ENCODE measurements at places on chromosomes 11 and 22.

DNA sequence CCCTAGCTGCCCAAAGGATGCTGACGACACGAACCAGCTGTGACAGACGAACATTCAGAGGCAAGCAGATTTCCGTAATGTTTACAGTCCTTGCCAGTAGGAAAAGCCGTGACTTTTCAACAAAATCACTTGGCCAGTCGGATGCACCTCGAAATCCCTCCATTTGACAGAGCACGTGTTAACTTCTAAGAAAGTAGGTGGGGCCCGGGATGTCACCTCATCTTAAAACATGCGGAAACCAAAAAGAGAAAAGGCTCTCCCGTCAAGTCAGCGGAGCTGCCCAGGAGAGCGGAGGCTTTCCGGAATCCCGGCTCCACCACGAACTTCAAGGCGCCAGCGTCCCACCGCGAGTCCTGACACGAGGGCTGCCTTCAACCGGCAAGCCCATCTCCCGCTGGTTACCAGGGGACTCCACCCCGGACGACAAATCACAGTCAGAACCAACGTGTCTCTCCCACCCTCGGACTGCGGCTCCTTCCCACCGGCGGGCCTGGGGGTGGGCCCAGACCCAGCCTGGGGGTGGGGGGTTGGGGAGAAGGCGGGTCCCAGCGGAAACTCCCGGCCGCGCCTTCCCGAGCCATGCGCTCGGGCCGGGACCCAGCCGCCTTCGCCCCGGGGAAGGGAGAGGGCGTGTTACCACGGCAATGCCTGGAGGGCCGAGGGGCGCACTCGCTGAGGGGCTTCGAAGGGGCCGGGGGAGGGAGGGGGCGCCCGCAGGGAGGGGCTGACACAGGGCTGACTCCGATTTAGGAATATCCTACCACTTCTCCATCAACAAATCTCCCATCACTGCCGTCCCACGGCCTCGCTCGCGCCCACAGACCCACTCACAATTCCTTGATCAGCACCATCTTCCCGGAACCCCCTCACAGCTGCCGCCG lies 475 bp downstream of the PITPNB start:
- DNase-seq: peak; percentile 45

DNA sequence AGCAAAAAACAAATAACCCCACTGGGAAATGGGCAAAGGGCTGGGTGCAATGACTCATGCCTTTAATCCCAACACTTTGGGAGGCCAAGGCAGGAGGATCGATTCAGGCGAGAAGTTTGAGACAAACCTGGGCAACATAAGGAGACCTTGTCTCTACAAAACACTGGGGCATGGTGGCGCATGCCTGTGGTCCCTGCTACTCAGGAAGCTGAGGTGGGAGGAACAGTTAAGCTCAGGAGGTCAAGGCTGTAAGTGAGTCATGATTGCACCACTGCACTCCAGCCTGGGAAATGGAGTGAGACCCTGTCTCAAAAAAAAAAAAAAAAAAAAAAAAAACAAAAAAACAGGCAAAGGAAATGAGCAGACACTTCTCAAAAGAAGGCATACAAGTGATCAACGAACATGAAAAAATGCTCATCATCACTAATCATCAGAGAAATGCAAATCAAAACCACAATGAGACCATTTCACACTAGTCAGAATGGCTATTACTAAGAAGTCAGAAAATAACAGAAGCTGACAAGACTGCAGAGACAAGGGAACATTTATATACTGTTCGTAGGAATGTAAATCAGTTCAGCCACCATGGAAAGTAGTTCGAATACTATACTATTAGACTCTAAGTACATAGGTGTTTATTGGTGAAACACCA lies 48.2 kb upstream of the SMCO4 start:
- no peak for DNase-seq

DNA sequence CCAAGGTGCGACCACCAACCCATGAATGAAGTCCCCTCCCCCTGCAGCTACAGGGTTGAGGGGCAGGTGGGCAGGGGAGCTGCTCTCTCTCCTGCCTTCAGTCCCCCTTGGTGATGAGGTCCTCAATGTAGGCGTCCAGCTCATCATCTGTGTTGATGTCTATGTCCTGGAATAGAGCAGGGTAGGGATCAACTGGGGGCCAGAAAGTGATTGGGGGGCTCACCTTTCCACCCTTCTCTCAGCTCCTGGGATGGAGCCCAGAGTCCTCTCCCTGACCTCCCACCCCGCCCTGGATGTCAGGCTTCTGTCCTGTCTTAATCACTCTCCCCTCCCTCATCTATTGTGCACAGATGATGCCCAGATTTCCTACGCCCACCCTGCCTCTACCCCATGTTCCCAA lies 41.9 kb downstream of the MORC2 start:
- DNase-seq: no peak

GRCh38 chr22:49951000-49951677 lies 9.4 kb upstream of the PIM3 start:
- DNase-seq: no peak

DNA sequence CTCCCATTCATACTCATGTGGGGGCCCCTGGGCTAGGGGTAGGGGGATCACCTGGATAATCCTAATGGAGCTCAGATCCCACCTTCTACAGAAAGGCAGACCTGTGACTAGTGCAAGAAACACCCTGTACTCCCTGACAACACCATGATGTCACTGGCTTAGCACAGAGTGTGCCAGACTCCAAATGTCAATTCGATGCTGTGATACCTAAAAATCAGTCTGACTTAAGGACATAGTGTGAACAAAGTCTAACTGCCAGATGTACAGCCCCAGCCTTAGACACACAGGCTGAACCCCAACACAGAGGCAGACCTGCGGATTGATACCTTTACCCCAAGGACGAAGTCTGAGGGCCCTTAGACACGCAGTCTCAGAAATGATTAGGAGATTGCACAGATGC lies 8.5 kb downstream of the ABCC8 start:
- DNase-seq: no peak

- DNase-seq: no peak
These were observed 500.5 kb downstream of the BUD13 start for GRCh38 chr11:116272181-116272789.
